ENCODE measurements at places on chromosomes 11 and 22.

- DNase-seq = no peak
Observed at GRCh38 chr11:46099963-46100316, 21.3 kb downstream of the PHF21A start.

GRCh38 chr11:105046898-105047579, 1.9 kb upstream of the CARD16 start:
- DNase-seq = no peak

DNA sequence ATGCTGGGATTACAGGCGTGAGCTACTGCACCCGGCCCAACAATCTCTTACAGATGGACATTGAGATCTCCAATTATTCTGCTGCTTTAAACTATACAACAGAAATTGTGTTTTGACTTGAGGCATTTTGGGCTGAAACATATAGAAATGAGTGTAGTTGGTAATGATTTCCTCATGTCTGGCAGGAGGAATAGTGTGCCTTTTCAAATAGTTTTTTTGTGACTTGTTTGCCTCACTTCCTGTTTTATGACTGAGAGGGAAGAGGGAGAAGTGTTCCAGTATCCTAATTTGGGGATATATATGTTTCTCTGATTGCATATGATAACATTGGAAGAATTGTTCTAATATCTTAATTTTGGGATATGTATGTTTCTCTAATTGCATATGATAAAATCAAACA, 40.2 kb downstream of the EP300 start:
- DNase-seq = no peak

DNA sequence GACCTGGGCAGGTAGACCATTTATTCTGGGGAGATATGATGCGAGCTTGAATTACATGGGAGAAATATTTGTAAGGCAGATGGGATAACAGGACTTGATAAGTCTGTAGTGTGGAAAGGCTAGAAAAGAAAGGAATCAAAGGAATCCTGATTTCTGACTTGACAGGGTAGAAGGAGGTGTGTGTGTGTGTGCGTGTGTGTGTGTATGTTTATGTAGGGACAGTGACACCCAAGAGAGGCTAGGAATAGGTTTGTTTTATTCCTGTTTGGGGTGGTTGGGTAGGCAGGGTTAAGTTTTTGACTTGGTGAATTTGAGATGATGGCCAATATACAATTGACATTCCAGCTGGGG, 390 bp upstream of the HTATIP2 start:
- DNase-seq = no peak

- peak; percentile 49 for DNase-seq
Observed at GRCh38 chr11:95154514-95154913, 64.9 kb downstream of the ENDOD1 start.

- no peak for DNase-seq
Observed at GRCh38 chr11:45704635-45705034, 39.2 kb upstream of the CHST1 start.

GRCh38 chr22:46635756-46636155, 15.6 kb downstream of the GRAMD4 start:
- DNase-seq = no peak

Data from stimulated activated CD4-positive, alpha-beta T cell treated with anti-CD3 and anti-CD28 coated beads, Interleukin-12 subunit alpha, Interleukin-12 subunit beta, amount 100 ng/mL, for 4 hours (primary cell).